Activated T-cell treated with anti-CD3 and anti-CD28 coated beads for 48 hours (primary cell): ENCODE measurements at places on chromosomes 6 and 20.

DNA sequence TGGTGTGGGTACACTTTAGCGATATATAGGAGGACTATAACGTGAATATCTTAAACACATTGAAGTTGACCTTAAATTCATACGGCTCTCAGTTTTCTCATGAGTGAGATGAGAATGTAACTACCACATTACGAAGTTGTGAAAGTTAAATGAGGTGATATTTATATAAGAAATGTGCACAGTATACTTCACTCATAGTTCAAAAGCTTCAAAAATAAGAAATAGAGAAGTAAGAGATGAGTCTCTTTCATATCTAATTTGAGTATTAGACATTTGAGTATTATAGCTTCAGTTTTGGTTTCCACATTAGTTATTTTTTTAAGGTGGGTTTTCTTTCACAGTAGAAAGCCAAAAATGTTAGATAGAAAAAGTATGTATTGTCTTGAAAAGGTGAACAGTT, 183.3 kb downstream of the NKAIN2 start:
- DNase-seq: no peak

GRCh38 chr20:20393207-20394120, 25.6 kb downstream of the INSM1 start:
- DNase-seq: no peak

DNA sequence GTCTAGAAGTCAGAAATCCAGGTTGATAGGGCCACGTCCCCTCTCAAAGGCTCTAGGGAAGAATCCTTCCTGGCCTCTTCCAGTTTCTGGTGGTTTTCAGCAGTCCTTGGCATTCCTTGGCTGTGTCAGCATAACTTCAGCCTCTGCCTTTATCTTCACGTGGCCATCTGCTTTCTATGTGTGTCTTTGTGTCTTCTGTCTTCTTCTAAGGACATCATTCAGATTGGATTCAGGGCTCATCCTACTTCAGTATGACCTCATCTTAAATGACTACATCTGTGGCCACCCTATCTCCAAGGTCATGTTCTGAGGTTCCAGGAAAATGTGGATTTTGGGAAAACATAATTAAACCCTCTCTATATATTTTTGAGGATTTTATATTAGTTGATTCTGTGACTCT, 23.0 kb downstream of the C6orf89 start:
- no peak for DNase-seq

DNA sequence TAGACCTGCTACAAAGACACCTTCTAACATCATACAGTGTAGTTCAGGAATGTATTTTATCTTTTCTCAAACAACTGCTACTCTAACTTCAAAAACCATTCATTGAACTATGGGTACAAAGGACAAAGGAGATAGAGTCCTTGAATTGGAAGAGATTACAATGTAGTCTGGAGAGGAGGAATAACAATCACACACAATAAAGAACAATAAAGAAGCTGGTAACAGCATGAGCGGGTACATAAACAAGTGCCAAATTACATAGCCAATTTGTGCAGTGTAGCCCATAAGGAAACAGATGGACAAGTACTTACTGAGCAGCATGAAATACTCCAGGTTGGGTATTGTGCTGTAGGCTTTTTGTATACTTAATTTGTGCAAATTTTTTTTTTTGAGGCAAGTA, 44.3 kb downstream of the OSTM1 start:
- DNase-seq: no peak

GRCh38 chr6:18835976-18836375, 448.8 kb downstream of the RNF144B start:
- DNase-seq: no peak

- no peak for DNase-seq
These were observed 21.3 kb downstream of the DSP start for GRCh38 chr6:7562769-7563168.

DNA sequence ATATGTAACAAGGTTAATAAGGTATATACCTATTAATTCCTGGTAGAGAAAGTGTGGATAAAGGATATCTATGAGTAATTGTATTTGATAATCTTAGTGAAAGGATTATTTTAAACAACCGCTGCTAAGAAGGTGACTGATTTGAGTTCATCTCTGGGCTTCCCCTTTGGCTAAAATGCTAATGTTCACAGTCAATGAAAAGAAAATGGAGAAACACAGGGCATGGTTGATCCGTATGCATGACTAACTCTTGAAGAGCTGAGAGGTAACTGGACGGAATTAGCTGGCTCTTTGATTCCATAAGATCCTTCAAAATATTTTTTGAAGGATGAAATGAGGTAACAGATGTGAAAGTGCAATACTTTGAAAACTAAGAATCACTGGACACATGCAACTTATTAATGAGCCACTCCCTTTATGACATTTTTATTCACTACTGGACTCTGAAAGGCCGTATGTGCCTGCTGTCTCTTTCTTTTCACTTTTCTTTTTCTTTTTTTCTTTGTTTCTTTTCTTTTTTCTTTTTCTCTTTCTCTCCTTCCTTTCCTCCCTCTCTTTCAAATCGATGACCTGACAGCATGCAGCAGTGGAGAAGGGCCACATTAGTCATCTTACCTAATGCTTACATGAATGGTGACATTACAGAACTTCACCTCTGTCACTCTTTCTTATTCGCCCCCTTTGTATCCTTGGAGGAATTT, 464.6 kb downstream of the CDKAL1 start:
- no peak for DNase-seq

- DNase-seq: no peak
These were observed 28.6 kb downstream of the PPARD start for GRCh38 chr6:35370785-35371493.

- no peak for DNase-seq
These were observed 250.7 kb upstream of the FAM83B start for GRCh38 chr6:54595844-54596243.
